ENCODE measurements at places on chromosomes 2 and 18.
A peak's percentile ranks its signal among the peaks of the same experiment; 100 is the strongest.

DNA sequence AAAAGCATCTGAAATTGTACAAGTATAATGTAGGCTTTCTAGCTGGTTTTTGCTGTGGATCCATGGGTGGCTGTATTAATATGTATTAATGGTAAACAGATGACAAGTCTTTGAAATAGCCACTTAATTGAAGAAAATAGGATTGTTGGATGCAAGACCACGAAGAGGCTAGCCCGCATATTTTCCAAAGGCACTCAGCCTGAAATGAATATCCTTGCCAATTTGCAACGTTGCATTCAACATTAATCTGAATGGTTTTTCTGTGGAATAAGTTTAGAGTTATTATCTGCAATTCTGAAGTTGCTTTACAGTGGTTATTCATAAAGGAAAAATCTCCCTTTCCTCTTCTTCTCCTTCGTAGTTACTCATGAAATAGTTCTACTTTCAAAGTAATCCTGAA lies 86.2 kb upstream of the SPATS2L start:
- DNase-seq, result no peak

GRCh38 chr2:74349889-74350288 lies 6.7 kb upstream of the SLC4A5 start:
- no peak for DNase-seq

DNA sequence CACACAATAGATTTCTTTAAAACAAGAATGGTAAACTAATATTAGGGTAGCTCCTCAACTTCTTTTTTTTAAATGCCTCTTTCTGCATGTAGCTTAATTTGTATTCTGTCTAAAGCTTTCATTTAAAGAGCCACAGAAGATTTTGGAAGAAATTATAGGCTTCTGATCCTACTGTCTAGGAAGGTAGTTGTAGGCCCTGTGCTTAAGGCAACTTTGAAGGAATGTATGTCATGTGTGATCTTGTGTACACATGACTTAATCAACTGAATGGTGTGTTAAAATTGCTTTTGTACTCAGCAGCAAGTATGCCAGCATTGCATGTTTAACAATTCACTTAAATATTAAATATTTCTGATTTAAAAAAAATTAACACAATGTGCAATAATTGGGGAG lies 51.5 kb upstream of the LYPD6 start:
- DNase-seq, result no peak

- no peak for DNase-seq
These were observed 93.0 kb upstream of the TTC27 start for GRCh38 chr2:32534831-32535230.

- no peak for DNase-seq
These were observed 10.1 kb downstream of the CAPG start for GRCh38 chr2:85400023-85400422.

GRCh38 chr18:13236411-13236810 lies 17.9 kb downstream of the LDLRAD4 start:
- no peak for DNase-seq

DNA sequence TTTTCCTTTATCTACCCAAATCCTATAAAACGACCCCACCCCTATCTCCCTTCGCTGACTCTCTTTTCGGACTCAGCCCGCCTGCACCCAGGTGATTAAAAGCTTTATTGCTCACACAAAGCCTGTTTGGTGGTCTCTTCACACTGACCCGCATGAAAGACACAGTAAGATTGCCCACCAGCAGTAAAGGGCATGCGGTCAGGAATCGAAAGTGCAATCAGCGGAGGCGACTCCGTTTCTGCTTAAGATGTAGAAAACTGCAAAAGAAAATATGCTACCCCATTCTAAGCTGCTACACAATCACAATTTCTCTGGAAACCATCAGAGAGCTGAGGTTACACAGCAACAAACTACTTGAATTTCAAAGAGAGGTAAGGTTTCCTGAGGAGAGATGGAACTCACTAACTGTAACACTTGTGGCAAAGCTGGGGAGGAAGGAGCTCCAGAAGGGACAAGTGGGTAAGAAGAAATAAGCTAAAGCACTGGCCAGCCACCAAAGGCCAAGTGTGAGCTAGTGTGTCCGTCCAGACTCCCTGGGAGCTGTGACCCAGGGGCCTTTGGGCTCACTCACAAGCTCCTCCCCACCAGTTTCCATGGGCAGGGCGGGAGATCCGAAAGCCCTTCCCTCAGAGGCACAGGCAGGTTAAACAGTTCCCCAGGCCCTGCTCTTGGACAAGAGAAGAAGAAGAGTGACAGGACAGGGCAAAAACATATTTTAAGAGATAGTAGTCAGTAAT lies 72.8 kb upstream of the TGFA start:
- DNase-seq, result no peak

DNA sequence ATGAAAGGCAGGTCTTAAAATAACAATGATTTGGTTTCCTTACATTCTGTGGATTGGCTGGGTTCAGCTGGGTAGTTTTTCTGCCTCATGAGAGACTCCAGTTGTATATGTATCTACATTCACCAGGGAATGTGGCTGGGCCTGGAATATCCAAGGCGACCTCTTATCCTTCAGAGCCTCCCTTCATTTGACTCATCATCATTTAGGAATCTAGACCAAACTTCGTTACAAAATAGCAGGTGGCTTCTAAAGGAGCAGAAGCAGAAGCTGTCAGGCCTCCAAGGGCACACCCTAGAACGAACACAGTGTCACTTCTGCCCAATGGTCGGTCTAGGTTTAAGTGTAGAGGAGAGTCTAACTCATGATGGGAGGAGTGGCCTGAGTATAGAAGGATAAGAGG lies 204.2 kb downstream of the EN1 start:
- no peak for DNase-seq

DNA sequence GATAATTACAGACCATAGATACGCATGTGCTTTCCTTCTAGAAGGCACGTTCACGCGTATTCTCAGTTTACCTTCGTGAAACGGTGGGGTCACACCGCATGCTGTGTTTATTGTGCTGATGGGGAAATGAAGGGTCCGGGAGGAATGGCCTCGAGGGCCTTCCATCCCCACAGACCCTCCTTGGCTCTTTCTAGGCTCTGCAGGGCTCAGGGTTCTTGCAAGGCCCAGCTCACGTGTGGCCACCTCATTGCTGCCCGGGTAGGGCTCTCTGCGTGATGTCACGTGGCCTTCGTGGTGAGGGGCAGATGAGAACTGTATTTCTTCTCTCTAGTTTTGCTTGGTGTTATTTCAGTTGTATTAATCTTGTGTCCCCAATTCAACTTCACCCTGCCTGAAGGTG lies 133.5 kb upstream of the ALKAL2 start:
- no peak for DNase-seq

DNA sequence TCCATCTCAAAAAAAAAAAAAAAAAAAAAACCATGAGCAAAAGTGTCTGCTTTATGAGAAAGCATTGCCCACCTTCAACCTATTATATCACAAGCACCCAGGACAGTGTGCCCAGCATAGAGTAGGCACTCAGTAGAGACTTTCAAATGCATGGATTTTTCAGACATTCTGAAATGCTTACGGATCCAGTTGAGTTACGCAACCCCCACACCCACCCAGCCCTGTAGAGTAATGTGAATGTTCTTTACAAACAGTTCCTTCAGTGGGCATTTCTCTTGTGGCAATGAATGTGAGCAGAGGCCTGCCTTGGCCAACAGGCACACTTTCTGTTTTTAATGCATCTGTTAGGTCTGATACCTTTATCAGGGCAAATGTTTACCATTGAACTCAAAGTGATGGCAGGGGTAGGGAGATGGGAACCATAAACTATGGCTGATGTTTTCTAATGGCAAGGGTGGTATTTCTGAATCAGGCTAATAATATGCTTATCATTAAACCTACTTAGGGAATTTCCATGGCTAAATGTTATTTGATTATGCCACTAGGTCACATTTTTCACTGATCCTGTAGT lies 65.0 kb upstream of the RPL31 start:
- no peak for DNase-seq

- DNase-seq, result no peak
These were observed 15.3 kb upstream of the TXNDC2 start for GRCh38 chr18:9870431-9871008.

GRCh38 chr2:42569883-42570282 lies 1.5 kb downstream of the MTA3 start:
- no peak for DNase-seq

DNA sequence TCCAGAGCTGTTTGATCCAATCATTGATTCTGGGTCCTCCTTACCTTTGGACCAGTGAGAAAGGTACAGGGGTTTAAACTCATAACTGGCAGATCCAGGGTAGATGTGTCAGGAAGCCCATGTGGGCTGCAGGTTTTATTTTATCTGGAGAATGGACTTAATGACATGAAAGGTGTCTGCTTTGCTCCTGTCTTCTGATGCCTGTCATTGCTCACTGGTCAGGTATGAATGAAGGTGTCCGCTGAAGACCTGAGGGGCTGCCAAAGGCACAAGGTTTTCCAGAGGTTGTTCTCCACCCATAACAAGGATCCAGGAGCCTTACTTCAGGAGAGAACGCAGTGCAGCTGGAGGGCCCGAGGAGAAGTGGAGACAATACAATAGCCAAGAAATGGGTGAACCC lies 74.2 kb downstream of the CHRNA1 start:
- DNase-seq, result no peak

GRCh38 chr2:241410739-241411176 lies 54.7 kb downstream of the FARP2 start:
- DNase-seq, result no peak

DNA sequence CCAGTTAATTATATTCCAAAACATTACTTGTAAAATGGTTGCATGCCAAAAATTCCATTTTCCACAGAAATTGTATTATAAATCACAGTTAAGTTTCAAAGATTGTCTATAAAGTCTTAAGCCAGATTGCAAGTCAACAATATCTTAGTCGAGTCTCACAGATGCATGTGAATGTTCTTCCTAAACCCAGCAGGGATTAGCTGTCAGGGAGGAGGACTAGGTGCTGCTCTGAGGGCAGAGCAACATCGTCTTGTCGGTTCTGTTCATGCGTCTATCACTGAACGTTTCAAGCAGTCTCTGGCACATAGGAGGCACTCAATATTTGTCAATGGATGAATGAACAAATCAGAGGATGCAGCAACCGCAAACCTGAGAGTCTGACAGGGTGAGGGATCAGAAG lies 27.0 kb downstream of the EPB41L3 start:
- no peak for DNase-seq

GRCh38 chr18:45285251-45285650 lies 330.0 kb upstream of the SLC14A2 start:
- DNase-seq, result no peak

GRCh38 chr2:135985018-135985825 lies at the start of gene DARS1:
Gene DARS1 (minus strand): TSS chr2:135985626. CDS start chr2:135985468, 158 bp downstream.
- peak; percentile 97 for DNase-seq

DNA sequence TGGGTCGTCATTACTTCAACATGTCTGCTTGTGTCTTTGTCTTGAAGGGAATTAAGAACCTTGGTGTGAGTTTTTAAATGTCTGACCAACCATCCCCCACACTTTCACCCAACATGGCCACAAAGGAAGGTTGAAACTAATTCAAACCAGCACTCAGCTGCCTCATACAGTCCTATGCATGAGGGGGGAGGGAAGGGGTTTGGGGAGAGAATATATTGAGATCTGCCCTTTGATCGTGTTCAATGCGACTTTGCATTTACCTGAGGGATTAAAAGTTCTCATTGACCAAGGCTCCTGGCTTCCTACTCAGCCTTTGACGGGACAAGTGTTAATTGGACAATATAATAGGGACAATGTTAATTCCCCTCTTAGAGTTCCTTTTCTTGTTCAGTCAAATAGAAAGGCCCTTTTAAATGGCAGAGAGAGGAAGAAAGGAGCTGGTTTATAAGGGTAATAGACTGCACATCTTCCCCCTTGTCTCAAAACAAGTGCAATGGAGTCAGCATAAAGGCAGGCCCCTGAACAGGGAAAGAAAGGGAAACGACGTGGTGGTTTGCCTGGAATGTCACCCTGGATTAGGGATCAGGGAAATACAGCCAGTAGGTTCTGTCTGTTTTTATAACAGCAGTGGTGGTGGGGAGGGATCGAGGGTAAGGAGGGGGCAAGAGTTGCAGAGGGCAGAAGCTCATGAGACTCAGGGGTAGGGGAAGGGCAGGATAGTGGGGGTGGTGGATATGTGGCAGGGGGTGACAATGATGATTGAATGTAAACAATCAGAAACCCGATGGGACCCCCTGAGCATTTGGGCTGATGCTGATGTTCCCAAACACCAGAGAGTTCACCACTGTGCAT lies 198.7 kb downstream of the MYCN start:
- DNase-seq, result no peak

DNA sequence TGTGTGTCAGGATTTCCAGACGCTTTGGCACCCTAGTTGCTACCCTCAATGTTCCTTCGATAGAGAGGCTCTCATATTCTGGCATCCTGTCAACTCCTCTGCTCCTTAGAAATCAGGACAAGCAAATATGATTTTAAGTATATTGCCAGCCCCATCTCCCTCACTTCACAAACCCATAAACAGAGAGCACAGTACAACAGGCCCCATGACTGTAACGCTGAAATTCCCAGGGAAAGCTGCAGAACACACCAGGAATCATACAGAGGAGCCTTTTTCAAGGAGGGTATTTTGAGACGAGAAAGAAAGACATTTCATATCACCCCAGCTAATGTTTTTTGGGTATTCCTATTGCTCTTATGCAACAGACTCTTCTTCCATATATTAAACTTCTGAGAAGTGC lies 162.9 kb downstream of the NAPG start:
- DNase-seq, result no peak

GRCh38 chr18:45896991-45897390 lies 70.1 kb downstream of the EPG5 start:
- DNase-seq, result peak; percentile 72

DNA sequence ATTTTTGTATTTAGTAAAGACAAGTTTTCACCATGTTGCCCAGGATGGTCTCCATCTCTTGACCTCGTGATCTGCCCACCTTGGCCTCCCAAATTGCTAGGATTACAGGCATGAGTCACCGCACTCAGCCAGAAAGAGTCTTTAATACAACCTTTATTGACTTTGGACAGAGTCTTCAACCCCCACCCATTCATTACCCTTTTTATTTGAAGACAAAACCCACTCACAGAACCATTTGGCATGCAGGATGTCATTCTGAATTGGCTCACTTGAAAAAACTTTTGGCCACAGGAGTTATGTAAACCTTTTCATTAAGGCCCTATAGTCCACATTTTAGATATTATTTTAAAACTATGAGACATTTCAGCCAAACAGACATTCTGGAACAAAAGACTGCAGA lies 217.9 kb upstream of the RND3 start:
- DNase-seq, result no peak

- no peak for DNase-seq
These were observed 403.5 kb downstream of the PARD3B start for GRCh38 chr2:204948822-204949221.

GRCh38 chr18:74390900-74391299 lies 66.2 kb downstream of the DIPK1C start:
- no peak for DNase-seq

GRCh38 chr2:206260188-206261012 lies 14.1 kb upstream of the ZDBF2 start:
- no peak for DNase-seq

DNA sequence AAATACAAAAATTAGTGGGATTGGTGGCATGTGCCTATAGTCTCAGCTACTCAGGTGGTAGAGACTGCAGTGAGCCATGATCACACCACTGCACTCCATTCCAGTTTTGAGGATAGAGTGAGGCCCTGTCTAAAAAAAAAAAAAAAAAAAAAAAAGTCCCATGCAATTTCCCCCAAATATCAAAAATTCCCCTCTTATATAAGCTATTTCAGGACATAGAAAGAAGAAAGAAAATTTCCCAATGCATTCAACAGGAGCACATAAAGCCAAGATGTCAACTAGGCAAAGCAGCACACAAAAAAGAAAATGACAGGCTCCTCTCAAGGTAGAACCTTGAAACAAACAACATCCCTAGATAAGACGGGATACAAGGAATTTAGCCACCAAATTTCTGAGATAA lies 213.3 kb downstream of the TCF4 start:
- DNase-seq, result no peak
